ENCODE measurements at places on chromosomes 4 and X.

DNA sequence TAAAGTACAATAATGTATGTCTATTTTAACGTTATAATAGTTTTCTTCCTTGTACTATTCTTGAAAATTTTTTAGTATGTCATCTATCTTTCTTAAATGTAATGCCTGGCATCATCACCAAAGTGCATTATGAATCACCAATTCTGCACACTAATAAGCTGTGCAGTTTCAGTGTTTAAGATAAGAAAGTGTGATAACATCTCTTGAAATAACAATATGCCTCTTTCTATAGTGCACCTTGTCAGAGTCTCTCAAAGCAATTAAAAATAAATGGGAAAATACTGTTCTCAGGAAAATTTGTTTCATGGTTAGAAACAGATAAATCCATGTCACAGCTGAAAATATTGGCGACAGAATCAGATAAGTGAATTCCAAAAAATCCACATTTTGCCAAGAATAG lies 457.4 kb upstream of the PCDH10 start:
- DNase-seq = no peak

GRCh38 chrX:67780694-67781109 lies 236.9 kb downstream of the AR start:
- peak; percentile 73 for DNase-seq

DNA sequence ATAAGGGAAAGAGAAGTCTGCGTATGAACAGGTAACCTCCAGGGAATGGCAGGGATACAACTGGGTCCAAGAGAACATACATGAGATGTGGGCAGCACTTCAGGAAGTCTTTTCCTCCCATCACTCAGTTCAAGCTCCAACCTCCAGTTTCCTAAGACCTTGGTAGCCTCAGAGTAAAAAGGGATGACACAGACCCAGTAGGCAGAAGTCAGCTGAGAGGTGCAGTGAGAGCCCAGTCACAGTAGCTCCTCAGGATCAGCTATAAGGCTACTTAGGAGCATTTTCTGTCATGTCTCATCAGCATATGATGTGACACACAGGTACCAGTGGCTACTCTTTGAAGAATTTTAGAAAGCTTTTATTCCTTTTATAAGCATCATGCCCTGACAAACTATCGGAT lies 12.5 kb upstream of the STS start:
- no peak for DNase-seq

DNA sequence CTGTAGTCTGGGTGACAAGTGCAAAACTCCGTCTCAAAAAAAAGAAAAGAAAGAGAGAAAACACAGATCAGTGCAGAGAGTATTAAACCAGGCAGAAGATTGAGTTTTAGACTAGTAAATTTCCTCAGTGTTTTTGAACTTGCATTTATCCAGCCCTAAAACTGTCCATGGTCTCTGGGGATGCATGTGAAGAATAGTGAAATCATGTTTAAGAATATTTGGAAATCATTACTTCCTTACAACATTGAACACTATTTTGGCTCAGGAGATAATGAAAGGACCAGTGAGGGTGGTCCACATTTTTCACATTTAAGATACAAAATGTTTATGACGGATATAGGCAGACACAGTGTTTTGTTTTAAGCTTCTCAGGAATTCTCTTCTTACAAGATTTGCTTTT lies 195.8 kb upstream of the RASGEF1B start:
- no peak for DNase-seq

DNA sequence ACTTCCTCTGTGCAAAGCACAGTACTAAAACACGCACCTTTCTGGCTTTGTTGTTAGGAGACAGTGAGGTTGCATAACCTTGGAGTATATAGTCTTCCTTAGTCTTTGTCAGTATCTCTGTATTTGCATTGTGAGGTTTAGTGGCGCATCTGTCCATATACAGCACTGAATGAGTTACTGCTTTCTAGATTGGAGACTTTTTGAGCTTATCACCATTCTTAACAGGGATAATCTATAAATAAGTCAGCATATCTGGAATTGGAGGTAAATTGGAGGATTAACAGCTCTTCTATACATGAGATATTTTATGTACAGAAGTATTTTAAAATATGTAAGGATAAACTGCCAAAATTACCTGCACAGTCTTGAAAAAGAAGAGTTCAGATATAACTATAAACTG lies 4.3 kb downstream of the FHDC1 start:
- no peak for DNase-seq

GRCh38 chrX:108537005-108537404 lies 97.4 kb downstream of the COL4A5 start:
- no peak for DNase-seq

GRCh38 chrX:131388293-131388692 lies 99.2 kb upstream of the IGSF1 start:
- DNase-seq = no peak

- no peak for DNase-seq
Observed at GRCh38 chrX:1581132-1581531, 10.3 kb upstream of the AKAP17A start.

DNA sequence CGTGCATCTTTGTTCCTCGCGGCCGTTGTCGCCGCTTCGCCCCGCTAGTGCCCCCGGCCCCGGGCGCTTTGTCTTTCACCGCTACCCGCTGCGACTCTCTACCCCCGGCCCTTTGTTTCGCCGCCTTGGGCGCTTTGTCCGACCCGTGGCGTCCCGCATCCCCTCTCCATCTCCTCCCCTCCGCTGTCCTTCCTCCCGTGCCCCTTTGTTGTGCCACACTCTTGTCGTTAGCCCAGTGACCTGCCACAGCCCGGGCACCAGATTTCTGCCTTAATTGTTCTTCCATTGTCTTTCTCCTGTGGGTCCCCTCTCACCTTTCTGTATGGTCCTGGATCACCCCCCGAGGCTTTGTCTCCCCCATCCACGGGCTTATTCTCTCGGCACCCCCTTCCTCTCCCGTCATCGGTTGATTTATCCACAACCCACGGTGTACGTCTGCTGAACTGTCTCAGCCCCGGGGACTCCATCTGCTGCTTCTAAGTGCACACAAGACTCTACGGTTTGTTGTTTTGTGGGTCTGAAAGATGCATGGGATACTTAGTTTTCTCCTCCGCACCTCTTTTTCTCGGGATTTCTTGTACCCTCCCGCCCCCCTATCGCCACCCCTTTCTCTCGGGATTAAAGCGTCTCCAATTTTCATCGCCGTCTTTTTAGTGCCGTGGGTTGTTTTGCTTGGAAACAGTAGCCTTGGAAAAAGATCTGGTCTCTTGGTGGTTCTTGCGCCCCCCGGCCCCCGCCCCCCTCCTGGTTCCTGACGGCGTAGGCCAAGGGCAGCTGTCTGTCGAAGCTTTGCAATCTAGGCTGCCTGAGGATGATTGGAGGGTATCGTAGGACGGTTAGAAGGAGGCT lies 783 bp downstream of the RBPJ start:
- DNase-seq = peak; percentile 77

DNA sequence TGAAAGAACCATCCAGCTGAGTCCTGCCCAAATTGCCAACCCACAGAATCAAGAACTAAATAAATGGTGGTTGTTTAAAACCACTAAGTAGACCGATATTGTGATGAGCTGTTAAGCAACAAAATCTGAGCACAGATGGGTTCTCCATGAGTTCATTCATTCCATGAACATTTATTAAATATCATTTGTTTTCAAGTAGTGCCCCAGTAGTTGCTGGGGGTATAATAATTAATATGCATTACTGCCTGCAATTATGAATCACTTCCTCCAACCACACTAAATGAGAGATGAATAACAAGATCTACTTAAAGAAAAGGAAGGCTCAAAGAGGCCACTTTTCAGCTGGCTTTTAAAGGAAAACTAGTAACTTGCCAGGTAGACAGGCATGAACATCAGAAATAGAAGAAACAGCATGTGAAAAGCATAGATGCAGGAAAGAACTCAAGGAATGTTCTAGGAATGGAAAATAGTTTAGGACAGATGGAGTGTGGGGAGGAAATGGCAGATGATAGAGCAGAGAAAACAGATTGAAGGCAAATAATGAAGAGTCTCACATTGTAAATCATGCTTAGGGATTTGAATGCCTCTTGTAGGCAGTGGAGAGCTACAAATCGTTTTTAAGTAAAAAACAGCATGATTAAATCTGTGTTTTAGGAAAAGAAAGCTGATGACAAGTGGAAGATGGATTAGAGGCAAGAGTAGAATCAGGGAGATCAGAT lies 641.7 kb upstream of the DIPK2B start:
- no peak for DNase-seq

DNA sequence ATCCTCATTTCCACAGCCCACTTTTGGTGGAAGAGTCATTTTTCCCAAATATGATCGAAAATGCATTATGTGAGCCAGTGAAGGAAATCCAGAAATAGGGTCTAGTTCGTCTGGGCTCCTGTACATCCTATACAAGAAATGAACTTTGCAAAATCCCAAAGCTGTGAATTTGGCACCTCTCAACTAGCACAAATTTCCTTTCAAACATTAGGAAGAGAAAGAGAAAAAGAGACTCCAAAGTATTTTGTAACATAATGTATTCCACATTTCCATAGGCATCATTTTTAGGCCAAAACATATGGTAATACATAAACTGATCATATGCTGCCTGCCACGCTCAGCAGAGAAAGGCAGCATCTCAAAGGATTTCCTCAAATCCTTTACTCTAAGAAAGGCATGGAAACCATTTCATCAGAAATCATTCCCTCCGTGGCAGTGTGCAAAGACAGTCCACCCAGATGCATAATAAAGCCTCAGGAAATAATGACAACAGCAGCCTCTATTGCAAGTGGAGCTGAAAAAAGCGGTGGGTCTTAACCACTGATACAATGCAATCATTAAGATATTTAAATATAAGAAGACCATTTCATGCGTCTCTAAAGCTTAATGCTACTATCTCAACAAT lies 56.8 kb downstream of the ANOS1 start:
- peak; percentile 29 for DNase-seq

DNA sequence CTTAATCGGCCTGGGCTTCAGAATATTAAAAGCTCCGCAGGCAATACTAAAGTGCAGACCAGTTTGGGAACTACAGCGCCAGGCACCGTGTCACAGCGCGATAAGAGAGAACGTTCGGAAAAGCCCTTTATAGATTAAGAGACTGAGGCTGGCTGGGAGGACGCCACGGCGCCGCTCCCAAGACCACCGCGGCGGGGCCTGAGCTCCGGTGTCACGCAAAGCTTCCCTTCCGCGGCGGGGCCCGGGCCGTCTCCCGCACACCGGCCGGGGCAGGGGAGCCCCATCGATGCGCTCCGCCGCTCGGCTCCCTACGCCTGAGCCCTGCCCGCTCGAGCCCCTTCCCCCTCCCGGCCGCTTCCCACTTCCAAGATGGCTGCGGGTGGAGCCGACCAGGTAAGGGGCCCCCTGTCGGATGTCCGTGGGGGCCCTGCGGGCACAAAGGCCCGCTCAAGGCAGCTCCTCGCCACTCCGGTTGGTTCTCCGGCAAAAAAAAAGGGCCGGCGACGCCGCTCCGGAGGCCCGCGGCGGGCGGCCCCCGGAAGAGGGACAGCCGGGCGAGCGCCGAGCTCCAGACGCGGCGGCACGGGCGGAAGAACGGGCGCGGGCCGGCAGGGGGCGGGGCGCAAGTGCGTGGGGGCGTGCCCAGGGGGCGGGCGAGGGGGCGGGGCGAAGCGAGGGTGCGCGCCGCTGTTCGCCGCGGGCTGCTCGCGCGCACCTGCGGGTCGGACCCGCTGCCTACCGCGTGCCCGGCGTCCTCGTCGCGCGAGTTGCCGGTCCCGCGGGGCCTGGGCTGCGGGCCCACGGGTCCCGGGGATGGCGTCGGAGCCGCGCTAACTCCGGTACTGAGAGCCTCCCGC lies at the start of gene TBC1D14:
TSS of gene TBC1D14 (plus strand) at position 714 of the 857 bp plus-strand sequence. CDS start 13,564 bp downstream, outside the sequence.
- DNase-seq = peak; percentile 92

Measured in left hindlimb (tissue), 1 donor.